KBM-7 (cell line): ENCODE measurements at places on chromosomes 6 and 20.

- DNase-seq, result no peak
Observed at GRCh38 chr6:166467436-166468000, 84.8 kb upstream of the MPC1 start.

DNA sequence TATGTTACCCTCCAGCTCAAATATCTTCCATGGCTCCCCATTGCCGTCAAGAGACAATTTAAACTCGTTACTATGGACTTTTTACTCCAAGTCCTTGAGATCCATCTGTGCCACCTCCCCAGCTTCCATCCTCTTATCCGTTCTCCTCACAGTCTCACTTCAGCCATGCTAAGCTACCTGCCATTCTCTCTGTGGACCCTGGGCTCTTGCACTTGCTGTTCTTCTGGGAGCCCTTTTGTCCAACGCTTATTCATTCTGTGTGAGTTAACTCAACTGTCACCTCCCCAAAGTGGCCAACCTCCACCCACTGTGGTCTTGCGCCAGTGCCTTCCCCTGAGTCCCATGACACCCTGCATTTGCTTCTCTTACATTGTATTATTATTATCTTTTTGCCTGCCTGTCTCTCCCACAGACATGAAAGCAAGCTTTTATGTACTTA lies 132.4 kb downstream of the BCAS1 start:
- DNase-seq, result no peak

DNA sequence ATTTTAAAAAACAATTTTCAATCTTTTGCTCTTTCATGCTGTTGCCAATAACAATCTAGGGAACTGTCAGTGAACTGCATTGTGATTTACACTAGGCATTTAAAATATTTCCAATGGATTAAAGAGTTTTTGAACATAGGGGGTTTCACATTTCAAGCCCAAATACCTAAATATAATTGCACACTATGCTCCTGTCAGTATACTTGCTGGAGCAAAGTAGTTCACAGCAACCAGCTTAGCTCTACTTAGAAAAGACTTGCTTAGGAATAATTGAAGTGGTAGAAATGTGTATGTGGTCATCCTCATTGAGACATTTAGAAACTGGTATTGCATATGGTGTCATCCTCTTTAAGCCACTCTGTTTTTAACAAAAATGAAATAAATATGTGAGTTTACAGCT lies 41.7 kb upstream of the REV3L start:
- no peak for DNase-seq

DNA sequence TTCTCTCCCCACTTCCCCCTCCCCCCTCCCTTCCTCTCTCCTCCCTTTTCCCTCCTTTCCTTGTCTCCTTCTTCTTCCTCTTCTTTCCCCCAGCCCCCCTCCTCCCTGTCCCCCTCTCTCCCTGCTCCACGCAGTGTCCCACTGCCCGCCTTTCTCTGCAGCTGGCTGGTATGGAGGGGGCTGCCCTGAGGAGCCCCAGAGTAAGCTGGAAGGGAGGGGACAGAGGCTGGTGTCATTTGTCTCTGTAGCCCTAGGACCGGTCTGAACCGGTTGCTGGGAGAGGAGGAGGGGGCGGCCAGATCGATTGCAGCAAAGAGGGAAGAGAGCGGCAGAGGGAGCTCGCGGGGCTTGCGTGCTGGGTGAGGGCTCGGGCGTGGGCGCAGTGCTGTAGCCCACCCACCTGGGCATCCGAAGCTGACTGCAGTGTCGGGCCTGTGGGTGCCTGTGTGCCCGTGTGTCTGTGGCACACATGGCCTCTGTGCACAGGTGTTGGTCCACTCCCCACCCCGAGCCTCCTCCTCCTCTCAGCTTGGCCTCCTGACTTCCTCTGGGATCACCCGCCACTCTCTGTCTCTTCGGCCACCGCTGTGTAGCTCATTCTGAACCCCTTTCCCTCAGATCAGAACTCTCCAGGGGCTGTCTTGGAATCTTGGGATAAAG lies 50.6 kb downstream of the SRC start:
- peak; percentile 92 for DNase-seq

- DNase-seq, result no peak
Observed at GRCh38 chr6:123009059-123009458, 13.0 kb downstream of the CLVS2 start.

GRCh38 chr6:54252496-54252895 lies 55.7 kb upstream of the TINAG start:
- no peak for DNase-seq

DNA sequence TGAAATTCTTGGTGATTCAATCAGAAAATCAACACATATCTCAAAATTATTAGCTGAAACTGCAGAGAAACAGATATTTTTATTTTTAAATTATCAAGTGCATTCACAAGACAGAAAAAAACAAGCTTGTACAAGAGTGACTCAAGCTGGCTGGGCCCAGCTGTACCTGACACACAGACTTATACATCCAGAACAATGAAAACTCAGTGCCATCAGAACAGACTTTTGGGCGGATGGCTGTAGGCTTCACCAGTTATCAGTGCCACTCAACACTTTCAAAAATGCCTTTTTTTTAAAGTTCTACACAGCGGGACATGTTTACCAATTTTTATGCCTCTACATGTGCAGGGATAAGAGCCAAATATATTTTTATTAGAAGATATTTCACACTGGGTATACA lies 102.8 kb downstream of the MYB start:
- DNase-seq, result no peak

DNA sequence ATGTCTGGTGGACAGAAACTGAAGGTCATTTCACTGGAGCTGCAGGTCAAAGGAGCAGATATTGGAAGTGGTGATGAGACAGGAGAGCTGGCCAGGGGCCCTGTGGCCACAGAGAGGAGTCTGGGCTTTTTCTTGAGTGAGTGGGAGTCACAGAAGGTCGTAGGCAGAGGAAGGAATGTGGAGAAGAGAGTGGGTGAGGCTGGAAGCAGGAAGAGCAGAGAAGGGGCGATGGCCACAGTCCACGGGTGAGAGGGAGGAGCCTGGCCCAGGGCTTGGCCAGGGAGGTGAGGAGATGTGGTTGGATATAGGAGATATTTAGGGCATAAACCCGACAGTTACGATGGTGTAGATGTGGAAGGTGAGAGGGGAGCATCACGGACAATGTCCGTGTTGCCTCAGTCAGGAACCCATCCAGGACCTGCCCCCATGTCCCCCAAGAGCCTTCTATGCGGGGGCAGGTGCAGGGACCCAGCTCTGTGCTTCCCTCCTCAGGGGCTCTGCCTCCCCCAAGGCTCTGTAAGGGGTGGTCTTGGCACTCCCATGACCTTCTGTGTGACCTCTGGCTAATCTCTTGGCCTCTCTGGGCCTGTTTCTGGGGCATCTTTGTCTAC lies 150.5 kb upstream of the PTPN1 start:
- DNase-seq, result no peak

DNA sequence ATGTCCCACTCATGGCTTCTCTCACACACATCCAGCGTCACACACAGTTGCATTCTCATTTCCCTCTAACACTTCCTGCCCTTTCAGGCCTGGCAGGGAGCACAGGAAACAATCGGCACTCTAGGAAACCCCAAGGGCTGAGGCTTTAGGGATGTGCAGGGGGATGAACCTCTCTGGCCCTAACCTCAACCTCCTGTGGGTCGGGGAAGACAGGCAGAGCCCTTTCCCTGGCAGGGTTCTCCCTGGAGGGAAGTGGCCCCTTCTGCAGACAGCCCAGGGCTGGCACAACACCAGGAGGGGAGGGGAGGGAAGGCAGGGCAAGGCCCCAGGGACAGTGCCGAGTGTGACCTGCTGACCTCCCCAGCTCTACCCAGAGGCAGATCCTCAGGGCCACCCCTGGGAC lies 2.7 kb downstream of the TEAD3 start:
- peak; percentile 77 for DNase-seq

GRCh38 chr6:119184008-119184648 lies 105.7 kb upstream of the FAM184A start:
- no peak for DNase-seq

DNA sequence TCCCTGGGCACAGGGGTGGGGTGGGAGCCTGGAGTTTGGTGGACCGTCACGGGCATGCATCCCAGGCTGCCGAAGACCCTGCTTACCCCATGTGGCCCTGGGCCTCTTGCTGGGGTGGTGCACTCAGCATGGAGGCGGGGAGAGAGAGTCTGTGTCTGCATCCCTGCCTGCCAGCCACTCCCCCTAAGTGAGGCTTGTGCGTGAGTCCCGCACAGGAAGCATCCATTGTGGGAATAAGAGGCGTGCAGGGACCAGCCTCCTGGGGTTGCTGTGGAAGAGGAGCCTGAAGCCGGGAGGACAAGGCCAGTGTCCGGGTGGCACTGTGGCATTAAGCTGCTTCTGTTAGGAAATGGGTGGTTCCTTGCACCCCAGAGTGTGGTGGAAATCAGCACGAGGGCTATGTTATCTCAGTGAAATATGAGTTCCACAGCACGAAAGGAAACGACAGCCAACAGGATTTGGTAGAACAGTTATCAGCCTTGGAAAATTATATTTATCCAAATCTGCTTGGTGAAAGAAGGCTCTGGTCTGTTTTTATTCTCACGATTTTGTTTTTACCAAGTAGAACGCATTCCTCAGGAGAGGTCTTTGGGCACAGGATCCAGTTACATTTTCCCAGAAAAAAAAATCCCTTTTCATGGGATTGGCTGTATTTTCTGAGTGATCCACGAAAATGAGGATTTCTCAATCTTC lies 35.7 kb downstream of the CDH4 start:
- DNase-seq, result no peak

- peak; percentile 65 for DNase-seq
Observed at GRCh38 chr6:149723771-149724417, 6.0 kb upstream of the LATS1 start.

DNA sequence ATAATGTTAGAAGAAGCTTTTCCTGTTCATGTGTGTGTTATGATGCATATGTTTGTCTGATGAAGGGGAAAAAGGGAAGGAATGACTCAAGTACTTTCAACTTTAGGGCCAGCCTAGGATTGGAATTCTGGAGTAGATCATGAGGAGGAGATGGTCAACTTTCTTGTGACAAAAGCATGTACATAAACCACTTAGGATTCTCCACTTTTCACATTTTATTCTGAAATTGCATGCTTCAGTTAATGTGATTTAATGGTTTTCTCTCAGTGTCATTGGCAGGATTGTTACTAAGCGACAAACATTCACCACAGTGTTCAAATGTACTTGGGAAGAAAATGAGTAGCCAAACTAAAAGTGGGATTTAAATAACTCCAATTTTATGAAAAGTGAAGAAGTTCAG lies 80.1 kb downstream of the UTRN start:
- no peak for DNase-seq

GRCh38 chr6:14925699-14926026 lies 320.2 kb upstream of the JARID2 start:
- no peak for DNase-seq

GRCh38 chr6:110095935-110096334 lies 83.5 kb downstream of the WASF1 start:
- DNase-seq, result no peak

DNA sequence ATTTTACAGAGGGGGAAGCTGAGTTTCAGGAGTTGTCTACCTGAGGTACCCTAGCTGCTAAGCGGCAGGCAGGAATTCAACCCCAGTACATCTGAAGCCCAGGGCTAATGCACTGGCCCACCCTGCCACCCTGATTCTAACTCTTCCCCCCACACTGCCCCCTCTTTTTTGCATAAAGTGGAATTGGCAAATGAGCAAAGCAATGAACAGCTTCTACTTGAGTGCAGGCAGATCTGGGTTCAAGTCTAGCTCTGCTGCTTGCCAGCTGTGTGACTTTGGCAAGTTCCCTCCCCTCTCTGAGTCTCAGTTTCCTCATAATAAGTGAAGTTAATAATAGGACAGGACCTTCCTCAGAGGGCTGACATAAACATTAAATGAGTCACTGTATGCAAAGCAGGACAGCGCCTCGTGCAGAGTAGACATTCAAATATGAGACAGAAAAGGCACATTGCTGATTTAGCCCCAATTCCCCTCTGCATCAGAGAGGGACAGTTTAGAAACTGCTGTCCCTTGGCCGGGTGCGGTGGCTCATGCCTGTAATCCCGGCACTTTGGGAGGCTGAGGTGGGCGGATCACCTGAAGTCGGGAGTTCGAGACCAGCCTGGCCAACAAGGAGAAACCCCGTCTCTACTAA lies 4.7 kb downstream of the ADA start:
- no peak for DNase-seq

GRCh38 chr6:90068703-90069523 lies 174.6 kb downstream of the GJA10 start:
- no peak for DNase-seq

- DNase-seq, result no peak
Observed at GRCh38 chr6:148068437-148069061, 274.1 kb upstream of the SASH1 start.

DNA sequence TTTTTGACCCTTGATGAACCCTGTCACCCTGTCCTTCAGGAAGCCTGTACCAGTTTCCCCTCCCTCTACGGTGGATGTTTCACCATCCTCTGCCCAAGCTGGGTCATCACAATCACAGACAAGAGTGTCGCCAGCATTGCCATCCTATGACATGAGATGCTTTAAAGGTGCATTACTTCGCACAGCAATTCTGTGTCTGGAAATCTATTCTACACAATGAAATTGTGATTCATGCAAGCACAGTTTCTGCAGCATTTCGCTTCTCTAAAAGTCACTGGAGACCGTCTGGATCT lies 2.5 kb upstream of the ULBP2 start:
- DNase-seq, result no peak

DNA sequence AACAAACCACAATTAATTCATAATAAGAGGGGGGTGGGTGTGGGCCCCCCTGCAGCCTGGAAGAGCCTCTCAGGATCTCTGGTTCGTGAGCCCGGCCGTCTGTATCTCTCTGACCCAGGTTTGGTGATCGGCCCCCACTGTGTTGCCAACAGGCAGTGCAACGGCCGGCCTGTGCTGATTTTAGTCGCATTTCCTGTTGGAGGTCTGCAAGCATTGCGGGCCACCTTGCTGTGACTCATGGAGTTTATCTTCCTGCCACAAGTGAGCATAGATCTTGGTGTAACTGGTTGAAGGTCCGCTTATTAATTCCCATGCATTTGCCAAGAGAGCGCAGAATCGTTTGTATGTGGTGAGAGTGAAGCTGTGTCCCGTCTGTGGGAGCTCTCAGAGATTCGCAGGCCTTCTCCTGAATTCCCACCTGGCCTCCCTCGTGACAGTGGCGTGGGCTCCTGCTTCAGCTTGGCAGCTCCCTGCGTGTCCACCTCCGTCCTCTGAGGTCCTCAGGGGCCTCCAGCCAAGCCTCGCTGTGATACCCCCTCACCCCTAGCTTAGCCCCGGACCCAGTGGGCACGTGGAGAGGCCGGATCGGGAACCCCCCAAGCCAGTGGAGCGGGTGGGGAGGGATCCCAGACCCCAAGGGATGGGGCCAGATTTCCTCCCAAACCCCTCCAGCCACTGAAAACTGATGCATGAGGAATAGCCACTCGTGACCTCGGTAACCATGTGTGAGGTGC lies 269.8 kb downstream of the CDH4 start:
- no peak for DNase-seq
